Neural cell (in vitro differentiated cells): ENCODE measurements at places on chromosomes 11 and 22. TPM values are rescaled to one million over a fixed set of nuclear protein-coding genes. Genes with fewer than 3 reads are reported as not detected.

OTOG gene
- polyA plus RNA-seq = 0.08 TPM in 1 of 2 replicates, not detected in the other

RIN1 gene
- 1.4 and 4.2 TPM in 2 replicates for polyA plus RNA-seq

CARNS1 gene
- not detected in 2 replicates for polyA plus RNA-seq

FAM180B gene
- polyA plus RNA-seq = not detected in 2 replicates

MS4A15 gene
- polyA plus RNA-seq = not detected in 2 replicates

XRCC6 gene
- polyA plus RNA-seq = 397 and 398 TPM in 2 replicates

MIAT gene
- polyA plus RNA-seq = 529 and 710 TPM in 2 replicates

NLRP14 gene
- 0.44 and 0.48 TPM in 2 replicates for polyA plus RNA-seq

GLYATL1B gene
- polyA plus RNA-seq = not detected in 2 replicates

GGTLC3 gene
- not detected in 2 replicates for polyA plus RNA-seq

UPK2 gene
- polyA plus RNA-seq = 0.38 TPM in 1 of 2 replicates, not detected in the other

CCDC89 gene
- polyA plus RNA-seq = not detected in 2 replicates

CHRNA10 gene
- polyA plus RNA-seq = 1.8 and 4.9 TPM in 2 replicates

SMC1B gene
- polyA plus RNA-seq = not detected in 2 replicates

SNX32 gene
- 12.6 and 16.0 TPM in 2 replicates for polyA plus RNA-seq

PITPNM1 gene
- 25.8 and 37.2 TPM in 2 replicates for polyA plus RNA-seq

MRGPRF gene
- not detected in 2 replicates for polyA plus RNA-seq

GP1BB gene
- 40.7 and 42.0 TPM in 2 replicates for polyA plus RNA-seq

ACCS gene
- polyA plus RNA-seq = not detected in 2 replicates

EHF gene
- polyA plus RNA-seq = 0.17 TPM in 1 of 2 replicates, not detected in the other

B3GAT1 gene
- polyA plus RNA-seq = 28.2 and 34.5 TPM in 2 replicates

ISX gene
- polyA plus RNA-seq = not detected in 2 replicates

RASL10A gene
- polyA plus RNA-seq = 0.26 and 3.0 TPM in 2 replicates

AP2A2 gene
- 46.5 and 46.8 TPM in 2 replicates for polyA plus RNA-seq

RCOR2 gene
- 41.5 and 51.0 TPM in 2 replicates for polyA plus RNA-seq

TRIM48 gene
- not detected in 2 replicates for polyA plus RNA-seq

CYP2D6 gene
- polyA plus RNA-seq = 11.5 and 14.2 TPM in 2 replicates

ZW10 gene
- polyA plus RNA-seq = 20.8 and 21.5 TPM in 2 replicates

LRRC10B gene
- polyA plus RNA-seq = 12.4 and 14.6 TPM in 2 replicates

KRTAP5-8 gene
- not detected in 2 replicates for polyA plus RNA-seq

ZNF215 gene
- polyA plus RNA-seq = 0.38 and 2.5 TPM in 2 replicates

MS4A6A gene
- polyA plus RNA-seq = not detected in 2 replicates

NFAM1 gene
- 0.05 TPM in 1 of 2 replicates, not detected in the other for polyA plus RNA-seq

LGALS12 gene
- not detected in 2 replicates for polyA plus RNA-seq

OR10G4 gene
- not detected in 2 replicates for polyA plus RNA-seq

VSIG10L2 gene
- polyA plus RNA-seq = 0.08 TPM in 1 of 2 replicates, not detected in the other

PRAME gene
- polyA plus RNA-seq = not detected in 2 replicates

OR8A1 gene
- polyA plus RNA-seq = not detected in 2 replicates
